ENCODE measurements at places on chromosomes 3 and 15. TPM values are rescaled to one million over a fixed set of nuclear protein-coding genes. Genes with fewer than 3 reads are reported as not detected.

Gene TMEM45A
- total RNA-seq: 635 TPM

Gene ABI3BP
- 13.4 TPM for total RNA-seq

Gene ITIH4
- total RNA-seq: 2.5 TPM

Gene C3orf22
- not detected for total RNA-seq

Gene GOLGA8M
- total RNA-seq: not detected

Gene ANXA2
- 1,552 TPM for total RNA-seq

Gene BCL2A1
- not detected for total RNA-seq

Gene ILDR1
- total RNA-seq: 4.0 TPM

Gene SAMMSON
- total RNA-seq: not detected

Gene SLC22A14
- total RNA-seq: not detected

Gene ZCWPW2
- 2.9 TPM for total RNA-seq

Gene GHSR
- total RNA-seq: not detected

Gene LARP6
- 19.8 TPM for total RNA-seq

Gene IMPG2
- total RNA-seq: 0.13 TPM

Gene GP5
- 0.06 TPM for total RNA-seq

Gene ALDH1A3
- 3.3 TPM for total RNA-seq

Gene MEX3B
- total RNA-seq: 0.13 TPM

Gene MOBP
- total RNA-seq: 0.16 TPM

Gene CASR
- not detected for total RNA-seq

Gene CHST13
- total RNA-seq: not detected

Gene KLF15
- total RNA-seq: 22.0 TPM

Gene ARRDC4
- 103 TPM for total RNA-seq

Gene MASP1
- 1.6 TPM for total RNA-seq

Gene TMEM207
- total RNA-seq: not detected

Gene IDH2
- total RNA-seq: 56.9 TPM

Gene B3GALNT1
- total RNA-seq: 11.8 TPM

Gene ITGB5
- total RNA-seq: 273 TPM

Gene ITIH1
- not detected for total RNA-seq

Gene GOLGA6L4
- 1.9 TPM for total RNA-seq

Gene ADIPOQ
- total RNA-seq: 4.0 TPM

Gene ROPN1B
- 19.9 TPM for total RNA-seq

Gene GCSAM
- not detected for total RNA-seq

Gene ZNF620
- total RNA-seq: 0.56 TPM

Gene CTXN2
- total RNA-seq: not detected

Gene WDR72
- total RNA-seq: 2.5 TPM

Gene KLHL40
- not detected for total RNA-seq

Gene RBPMS2
- 1.8 TPM for total RNA-seq

Gene CCDC191
- 5.0 TPM for total RNA-seq

Gene PPP1R14D
- 2.4 TPM for total RNA-seq

Measured in lower leg skin (tissue), 4 donors.